ENCODE measurements at places on chromosomes 3 and 15. TPM values are rescaled to one million over a fixed set of nuclear protein-coding genes. Genes with fewer than 3 reads are reported as not detected.

The ZMYND10 gene
- total RNA-seq = 0.50 TPM

The GMPS gene
- total RNA-seq = 27.3 TPM

The KNG1 gene
- total RNA-seq = not detected

The ZDHHC19 gene
- not detected for total RNA-seq

The HIGD2B gene
- not detected for total RNA-seq

The CD86 gene
- 3.9 TPM for total RNA-seq

DNA sequence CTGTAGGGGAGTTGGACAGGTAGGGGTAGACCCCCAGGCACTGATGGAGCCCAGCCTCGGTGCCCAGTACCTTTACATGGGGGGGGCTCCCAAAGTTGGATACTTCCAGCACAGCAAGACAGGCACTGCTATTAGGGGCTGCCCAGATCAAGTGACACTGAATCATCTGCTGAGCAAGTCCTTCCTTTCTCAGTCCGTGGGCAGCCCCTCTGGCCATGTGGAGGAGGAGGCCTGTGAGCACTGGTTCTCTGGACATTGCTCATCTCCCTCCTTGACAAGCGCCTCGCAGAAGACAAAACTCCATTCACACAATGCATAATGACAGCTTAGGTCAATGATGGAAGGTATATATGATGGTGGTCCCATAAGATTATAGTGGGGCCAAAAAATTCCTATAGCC lies 35.7 kb downstream of the EEFSEC start:
- H3K4me1 ChIP-seq = peaks cover 9% of the 10 kb centered on the region
- H3K36me3 ChIP-seq = no peaks in the 10 kb centered on the region
- no peaks in the 10 kb centered on the region for H3K27me3 ChIP-seq
- H3K27ac ChIP-seq = no peak overlapping the region
- no peak overlapping the region for H3K4me3 ChIP-seq
- peak; percentile 62 for DNase-seq

GRCh38 chr3:15495461-15496340 lies 25.8 kb downstream of the COLQ start:
- no peak for DNase-seq
- no peak overlapping the region for H3K4me3 ChIP-seq
- H3K27me3 ChIP-seq = no peaks in the 10 kb centered on the region
- peak overlapping the region; percentile 62 for H3K27ac ChIP-seq

DNA sequence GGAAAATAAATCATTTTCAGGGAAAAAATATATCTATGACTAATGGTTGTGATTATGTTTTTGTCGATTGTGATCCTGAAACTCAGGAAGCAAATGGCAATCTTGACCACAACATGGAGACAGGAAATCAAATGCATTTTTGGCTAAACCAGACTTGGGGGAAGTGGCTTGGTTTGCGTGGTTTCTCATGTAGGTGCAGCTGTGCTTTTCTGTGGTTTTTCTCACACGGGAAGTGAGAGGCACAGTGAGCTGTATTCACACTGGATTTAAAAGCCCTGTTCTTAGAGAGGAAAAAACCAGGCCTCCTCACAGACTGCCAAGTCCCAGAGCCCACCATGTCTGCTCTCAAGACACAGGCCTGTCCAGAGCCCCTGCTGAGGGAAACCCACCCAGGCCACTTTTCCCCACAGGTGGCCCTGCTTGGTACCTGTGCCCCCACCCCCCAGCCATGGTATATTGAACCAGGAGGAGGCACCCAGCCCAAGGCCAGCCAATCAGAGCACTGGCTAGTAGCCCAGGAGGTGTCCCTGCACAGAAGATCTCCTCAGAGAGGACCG lies 46.1 kb downstream of the BTD start:
- H3K4me1 ChIP-seq = peaks cover 36% of the 10 kb centered on the region
- no peaks in the 10 kb centered on the region for H3K27me3 ChIP-seq
- peaks cover 5% of the 10 kb centered on the region for H3K36me3 ChIP-seq
- no peak for DNase-seq
- no peak overlapping the region for H3K4me3 ChIP-seq

- H3K4me3 ChIP-seq = peak within 1 kb of the TSS; percentile 33
- no peak for DNase-seq
- H3K27me3 ChIP-seq = peaks cover 8% of the 10 kb centered on the region
- H3K27ac ChIP-seq = no peak within 1 kb of the TSS
- no peaks in the 10 kb centered on the region for H3K36me3 ChIP-seq
Observed at GRCh38 chr15:92393071-92393979, at the start of gene ST8SIA2. TSS of gene ST8SIA2 (plus strand) at chr15:92393881. CDS start at chr15:92394065, 184 bp downstream.

GRCh38 chr3:53688066-53688465 lies 158.2 kb downstream of the CHDH start:
- H3K4me1 ChIP-seq = no peaks in the 10 kb centered on the region
- peak; percentile 89 for DNase-seq
- no peak overlapping the region for H3K27ac ChIP-seq
- H3K36me3 ChIP-seq = no peaks in the 10 kb centered on the region
- H3K27me3 ChIP-seq = no peaks in the 10 kb centered on the region

DNA sequence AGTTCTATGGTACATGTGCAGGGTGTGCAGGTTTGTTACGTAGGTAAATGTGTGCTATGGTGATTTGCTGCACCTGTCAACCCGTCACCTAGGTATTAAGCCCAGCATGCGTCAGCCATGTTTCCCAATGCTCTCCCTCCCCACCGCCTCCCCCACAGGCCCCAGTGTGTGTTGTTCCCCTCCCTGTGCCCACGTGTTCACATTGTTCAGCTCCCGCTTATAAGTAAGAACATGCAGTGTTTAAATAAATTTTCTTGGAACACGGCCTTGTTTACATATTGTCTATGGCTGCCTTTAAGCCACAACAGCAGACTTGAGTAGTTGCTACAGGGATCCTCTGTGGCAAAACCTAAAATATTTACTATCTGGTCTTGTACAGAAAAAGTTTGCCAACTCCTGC lies 41.3 kb upstream of the CORO2B start:
- H3K4me3 ChIP-seq = no peak overlapping the region
- H3K27ac ChIP-seq = no peak overlapping the region

- H3K4me3 ChIP-seq = peak overlapping the region; percentile 14
- H3K4me1 ChIP-seq = peaks cover 45% of the 10 kb centered on the region
- H3K36me3 ChIP-seq = no peaks in the 10 kb centered on the region
- DNase-seq = peak; percentile 14
- no peaks in the 10 kb centered on the region for H3K27me3 ChIP-seq
Observed at GRCh38 chr3:11672363-11672762, 28.6 kb upstream of the VGLL4 start.

DNA sequence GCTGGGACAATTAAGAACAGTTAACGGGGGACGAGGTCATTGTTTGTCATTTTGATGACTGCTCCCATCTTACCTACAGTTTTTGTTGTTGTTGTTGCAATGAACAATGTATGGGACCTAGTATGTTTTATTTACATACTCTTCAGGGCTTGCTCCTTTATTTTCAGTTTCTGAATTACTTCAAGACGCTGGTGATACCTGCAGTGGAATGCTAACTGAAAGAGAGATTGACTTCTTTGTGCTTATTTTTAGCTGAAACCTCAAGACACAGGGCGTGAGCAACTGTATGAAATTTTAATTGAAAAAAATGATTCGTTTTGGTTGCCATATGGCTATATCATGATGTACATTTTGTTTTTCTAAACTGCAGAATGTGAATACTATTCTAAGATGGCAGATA lies 297.9 kb downstream of the EDEM1 start:
- no peak overlapping the region for H3K4me3 ChIP-seq
- H3K36me3 ChIP-seq = no peaks in the 10 kb centered on the region
- no peak overlapping the region for H3K27ac ChIP-seq
- DNase-seq = no peak
- no peaks in the 10 kb centered on the region for H3K27me3 ChIP-seq
- no peaks in the 10 kb centered on the region for H3K4me1 ChIP-seq

GRCh38 chr15:34855413-34855812 lies 60.1 kb upstream of the ACTC1 start:
- peaks cover 40% of the 10 kb centered on the region for H3K4me1 ChIP-seq
- no peaks in the 10 kb centered on the region for H3K27me3 ChIP-seq
- H3K36me3 ChIP-seq = peaks cover 44% of the 10 kb centered on the region
- no peak for DNase-seq
- H3K4me3 ChIP-seq = no peak overlapping the region

DNA sequence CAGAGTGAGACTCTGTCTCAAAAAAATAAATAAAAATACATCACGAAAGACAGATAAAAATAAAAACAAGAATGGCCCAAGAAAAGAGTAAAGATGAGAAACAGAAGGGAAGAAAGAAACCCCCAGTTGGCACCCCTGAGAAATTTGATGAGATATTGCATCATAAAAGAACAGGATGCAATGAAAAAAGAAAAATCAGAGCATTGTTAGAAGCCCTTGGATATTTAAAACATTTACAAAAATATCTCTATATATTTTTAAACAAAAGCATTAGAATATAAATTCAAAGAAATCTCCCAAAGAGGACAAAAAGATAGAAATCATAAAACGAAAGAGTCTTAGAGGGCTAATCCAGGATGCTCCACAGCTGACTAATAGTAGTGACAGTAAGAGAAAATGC lies 18.6 kb upstream of the ZBTB38 start:
- no peaks in the 10 kb centered on the region for H3K4me1 ChIP-seq
- H3K27ac ChIP-seq = no peak overlapping the region
- no peak overlapping the region for H3K4me3 ChIP-seq
- no peaks in the 10 kb centered on the region for H3K27me3 ChIP-seq
- H3K36me3 ChIP-seq = no peaks in the 10 kb centered on the region

- no peak for DNase-seq
- no peak overlapping the region for H3K4me3 ChIP-seq
Observed at GRCh38 chr3:99534951-99535704, 103.3 kb upstream of the COL8A1 start.

- H3K36me3 ChIP-seq = no peaks in the 10 kb centered on the region
- H3K27ac ChIP-seq = no peak overlapping the region
- H3K4me1 ChIP-seq = no peaks in the 10 kb centered on the region
- DNase-seq = no peak
Observed at GRCh38 chr3:161548301-161548700, 51.7 kb downstream of the OTOL1 start.

- no peak overlapping the region for H3K4me3 ChIP-seq
- no peaks in the 10 kb centered on the region for H3K36me3 ChIP-seq
- H3K27me3 ChIP-seq = no peaks in the 10 kb centered on the region
- DNase-seq = no peak
Observed at GRCh38 chr3:98709441-98709840, 53.7 kb upstream of the ST3GAL6 start.

DNA sequence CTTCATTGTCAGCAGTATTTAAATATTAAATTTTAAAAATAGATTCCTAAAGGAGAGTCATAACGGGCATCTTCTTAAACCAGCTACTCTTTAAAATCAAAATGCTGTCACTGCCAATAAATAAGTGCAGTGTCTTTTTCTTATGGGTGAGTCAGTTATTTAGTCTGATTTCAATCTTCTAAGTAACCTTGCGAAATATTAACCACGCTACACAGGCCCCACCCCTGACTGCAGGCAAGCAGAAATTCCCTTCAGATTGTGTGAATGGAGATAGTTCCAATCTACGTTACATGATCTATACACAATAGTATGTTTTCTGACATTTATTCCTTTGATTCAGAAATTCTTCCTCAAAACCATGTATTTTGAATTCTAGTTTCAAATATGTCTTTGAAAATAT lies 141.5 kb downstream of the GADL1 start:
- H3K27me3 ChIP-seq = no peaks in the 10 kb centered on the region
- H3K27ac ChIP-seq = peak overlapping the region; percentile 37
- no peaks in the 10 kb centered on the region for H3K36me3 ChIP-seq
- H3K4me3 ChIP-seq = no peak overlapping the region

GRCh38 chr3:174907027-174907426 lies 47.9 kb downstream of the NAALADL2 start:
- DNase-seq = no peak
- H3K27me3 ChIP-seq = no peaks in the 10 kb centered on the region
- H3K27ac ChIP-seq = no peak overlapping the region

DNA sequence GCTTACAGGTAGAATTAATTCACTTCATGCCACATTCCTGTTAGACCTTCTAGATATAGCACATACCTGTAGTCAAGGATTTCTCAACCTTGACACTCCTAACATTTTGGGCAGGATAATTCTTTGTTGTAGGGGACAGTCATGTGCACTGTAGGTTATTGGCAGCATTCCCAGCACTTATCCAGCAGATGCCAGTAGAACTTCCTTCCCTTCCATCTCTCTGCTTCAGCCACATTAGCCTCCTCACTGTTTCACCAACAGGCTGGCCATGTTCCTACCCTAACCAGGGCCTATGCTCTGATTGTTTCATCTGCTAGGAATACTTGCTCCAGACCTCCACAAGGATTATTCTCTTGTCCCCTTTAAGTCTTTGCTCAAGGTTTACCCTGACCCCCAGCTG lies 68.0 kb upstream of the STAC start:
- H3K4me1 ChIP-seq = no peaks in the 10 kb centered on the region
- H3K27me3 ChIP-seq = no peaks in the 10 kb centered on the region
- no peaks in the 10 kb centered on the region for H3K36me3 ChIP-seq
- DNase-seq = no peak
- H3K27ac ChIP-seq = no peak overlapping the region

DNA sequence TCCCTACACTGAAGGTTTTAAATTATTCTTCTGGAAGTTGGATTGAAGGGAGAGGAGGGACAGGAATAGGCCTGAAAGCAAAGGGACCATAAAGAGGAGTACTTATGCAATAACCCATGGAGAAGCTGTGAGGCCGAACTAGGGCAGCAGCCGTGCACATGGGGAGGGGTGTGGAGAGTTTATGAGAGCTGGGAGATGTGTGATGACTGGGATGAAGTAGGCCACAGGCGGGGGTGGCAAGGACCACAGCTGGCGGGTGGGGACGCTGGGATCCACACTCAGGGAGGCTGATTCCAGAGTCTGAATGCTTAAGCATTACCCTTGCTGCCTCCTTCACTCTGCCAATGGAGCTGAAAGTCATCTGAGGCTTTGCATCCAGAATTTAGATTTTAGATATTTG lies 123.8 kb downstream of the ARNT2 start:
- H3K27ac ChIP-seq = no peak overlapping the region
- no peak overlapping the region for H3K4me3 ChIP-seq
- peaks cover 12% of the 10 kb centered on the region for H3K4me1 ChIP-seq

- no peaks in the 10 kb centered on the region for H3K27me3 ChIP-seq
- H3K27ac ChIP-seq = no peak overlapping the region
- DNase-seq = no peak
- no peak overlapping the region for H3K4me3 ChIP-seq
Observed at GRCh38 chr15:78002996-78003395, 74.5 kb downstream of the TBC1D2B start.

- no peaks in the 10 kb centered on the region for H3K4me1 ChIP-seq
- H3K4me3 ChIP-seq = no peak overlapping the region
- no peak overlapping the region for H3K27ac ChIP-seq
- H3K36me3 ChIP-seq = no peaks in the 10 kb centered on the region
- H3K27me3 ChIP-seq = no peaks in the 10 kb centered on the region
Observed at GRCh38 chr3:150388498-150389418, 19.3 kb upstream of the TSC22D2 start.

- H3K27me3 ChIP-seq = no peaks in the 10 kb centered on the region
- no peaks in the 10 kb centered on the region for H3K36me3 ChIP-seq
- no peak for DNase-seq
- no peak overlapping the region for H3K4me3 ChIP-seq
- no peaks in the 10 kb centered on the region for H3K4me1 ChIP-seq
- H3K27ac ChIP-seq = no peak overlapping the region
Observed at GRCh38 chr3:20240154-20240883, 54.3 kb upstream of the SGO1 start.
